ENCODE measurements at places on chromosomes 6 and 20.
A peak's percentile ranks its signal among the peaks of the same experiment; 100 is the strongest.

DNA sequence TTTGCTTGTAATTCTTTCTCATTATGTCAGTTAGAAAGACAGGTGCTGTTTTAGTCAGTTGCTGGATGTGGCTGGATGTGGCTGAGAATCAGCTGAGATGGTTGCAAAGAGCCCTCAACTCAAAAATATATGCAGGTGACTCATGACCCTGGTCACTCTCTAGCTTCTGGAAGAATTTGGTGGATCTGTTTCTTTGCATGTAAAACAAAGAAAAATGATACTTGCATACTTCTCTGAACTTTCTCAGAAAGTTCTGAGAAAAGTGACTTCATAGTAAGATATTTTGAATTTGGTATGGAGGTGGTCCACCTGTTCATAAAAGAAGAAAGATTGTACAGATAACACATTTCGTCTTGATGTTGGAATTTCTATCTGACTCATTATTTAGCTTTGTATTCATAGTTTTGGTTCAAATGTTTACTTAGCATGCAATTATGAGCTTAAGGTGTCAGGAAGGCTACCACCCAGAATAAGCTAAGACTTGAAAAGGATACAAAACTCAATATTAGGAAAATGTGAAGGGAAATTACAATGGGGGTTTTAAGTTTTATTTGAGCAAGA is 163.2 kb upstream of the OLIG3 start:
- no peak for DNase-seq

- no peak for DNase-seq
These were observed 58.8 kb upstream of the APCDD1L start for GRCh38 chr20:58573986-58574385.

DNA sequence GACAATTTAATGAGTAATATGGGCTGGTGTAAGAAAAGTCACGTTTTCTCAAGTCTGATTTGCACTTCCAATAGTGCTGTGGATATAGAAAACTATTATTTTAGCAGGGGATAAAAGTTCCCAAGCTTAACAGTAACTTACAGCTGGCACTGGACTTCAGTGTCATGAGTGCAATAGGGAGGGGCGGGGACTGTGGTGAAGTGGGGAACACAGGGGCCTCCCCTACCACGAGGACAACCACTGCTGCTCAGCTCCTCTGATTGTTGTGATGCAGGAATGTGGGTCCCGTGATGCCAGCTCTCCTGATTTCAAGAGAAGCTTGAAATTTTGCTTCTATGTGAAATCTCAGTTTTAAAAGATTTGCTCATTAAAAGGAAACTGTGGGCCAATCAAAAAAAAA is 24.0 kb downstream of the SLC13A3 start:
- DNase-seq, result no peak

GRCh38 chr6:109222848-109223247 is 127.5 kb downstream of the CEP57L1 start:
- DNase-seq, result no peak

GRCh38 chr6:36149476-36149875 is 19.2 kb downstream of the MAPK13 start:
- DNase-seq, result no peak

DNA sequence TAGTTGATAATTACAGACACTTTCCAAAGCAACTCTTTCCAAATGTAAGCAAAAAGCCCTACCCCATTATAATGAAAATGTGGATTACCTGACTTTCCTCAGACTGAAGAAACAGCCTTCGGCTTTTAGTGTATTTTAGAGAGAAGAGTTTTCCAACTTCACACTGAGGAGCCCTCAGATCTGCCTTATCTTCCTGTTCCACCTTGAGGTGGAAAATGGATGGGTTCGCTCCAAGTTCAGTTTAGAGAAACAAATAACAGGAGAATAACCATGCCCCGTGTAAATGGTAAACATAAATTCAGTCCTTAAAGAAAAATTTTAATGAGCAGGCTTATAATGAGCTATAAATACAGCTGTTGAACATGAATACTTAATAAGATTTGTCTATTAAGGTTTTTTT is 21.1 kb upstream of the MTHFD1L start:
- no peak for DNase-seq

DNA sequence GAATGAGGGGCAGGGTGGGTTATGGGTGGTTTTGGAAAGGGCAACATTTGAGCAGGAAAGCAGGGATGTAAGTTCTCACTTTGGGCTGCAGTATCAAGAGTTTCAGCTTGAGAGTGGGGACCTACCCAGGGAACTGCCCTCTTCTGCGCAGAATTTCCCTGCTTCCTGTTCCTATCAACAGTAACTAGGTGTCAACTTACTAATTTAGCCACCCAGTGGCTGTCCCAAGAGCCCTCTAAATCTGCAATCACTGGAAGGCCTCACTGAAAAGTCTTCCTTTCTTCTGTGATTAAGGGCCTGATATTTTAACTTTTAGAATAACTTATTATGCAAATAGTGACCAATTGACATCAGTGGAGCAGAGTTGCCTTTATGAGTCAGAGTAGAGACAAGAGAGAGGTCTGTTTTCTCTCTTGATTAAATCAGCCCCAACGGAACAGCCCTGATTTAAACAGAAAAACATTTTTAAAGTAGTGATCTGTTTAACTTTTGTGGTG is 118.2 kb upstream of the RIPOR2 start:
- peak; percentile 29 for DNase-seq

DNA sequence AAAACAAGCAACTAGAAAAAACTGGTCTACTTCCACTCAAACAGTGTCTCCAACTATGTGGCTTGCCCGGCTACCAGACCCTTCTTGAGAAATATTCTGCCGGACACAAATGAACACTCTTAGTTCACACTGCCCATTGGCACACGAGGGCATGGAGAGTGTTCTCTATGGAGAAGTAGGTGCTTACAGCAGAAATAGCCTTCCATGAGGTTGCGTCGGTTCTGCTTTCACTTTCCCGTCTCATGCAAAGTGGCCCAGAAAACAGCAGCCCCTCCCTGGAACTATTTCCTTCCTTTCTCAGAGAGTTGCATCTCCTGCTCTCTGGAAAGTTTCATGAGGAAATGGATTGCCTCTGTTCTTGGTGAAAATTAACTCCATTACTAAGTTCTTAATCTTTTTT is 9.5 kb upstream of the HLA-DOA start:
- peak; percentile 65 for DNase-seq

- DNase-seq, result peak; percentile 53
These were observed 106.0 kb downstream of the MYO6 start for GRCh38 chr6:75855052-75855451.

- DNase-seq, result no peak
These were observed 15.1 kb downstream of the GATA5 start for GRCh38 chr20:62460678-62461077.

- DNase-seq, result peak; percentile 25
These were observed 193.1 kb downstream of the DOK5 start for GRCh38 chr20:54668271-54669039.

DNA sequence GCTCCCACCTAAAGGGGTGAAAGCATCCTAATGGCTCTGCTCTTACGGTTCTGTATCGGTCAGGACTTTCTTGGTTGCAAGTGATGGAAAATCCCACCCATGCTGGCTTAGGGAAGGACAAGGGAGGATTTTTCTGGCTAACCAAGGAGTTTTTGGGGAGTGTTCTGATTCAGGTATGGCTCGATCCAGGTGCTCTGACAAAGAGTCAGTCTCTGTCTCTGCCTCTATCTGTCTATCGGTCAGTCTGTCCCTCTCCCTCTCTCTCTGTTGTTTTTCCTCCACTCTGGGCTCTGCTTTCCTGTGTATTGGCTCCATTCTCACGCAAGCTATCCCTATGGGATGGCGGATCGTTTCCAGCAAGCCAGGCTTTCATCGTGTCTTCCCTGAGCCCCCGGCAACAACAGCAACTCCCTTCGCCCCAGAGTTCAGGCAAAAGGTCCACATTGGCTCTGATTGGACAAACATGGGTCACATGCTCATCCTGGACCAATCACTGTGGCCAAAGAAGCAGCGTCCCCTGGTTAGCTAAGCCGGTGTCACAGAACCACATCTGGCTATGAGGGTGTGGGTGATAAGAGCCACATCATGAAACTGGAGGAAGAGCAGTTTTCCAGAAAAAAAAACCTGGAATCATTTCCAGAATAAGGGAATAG is 160.3 kb downstream of the BMP7 start:
- no peak for DNase-seq

GRCh38 chr20:19812056-19812455 is 54.0 kb downstream of the RIN2 start:
- DNase-seq, result no peak

DNA sequence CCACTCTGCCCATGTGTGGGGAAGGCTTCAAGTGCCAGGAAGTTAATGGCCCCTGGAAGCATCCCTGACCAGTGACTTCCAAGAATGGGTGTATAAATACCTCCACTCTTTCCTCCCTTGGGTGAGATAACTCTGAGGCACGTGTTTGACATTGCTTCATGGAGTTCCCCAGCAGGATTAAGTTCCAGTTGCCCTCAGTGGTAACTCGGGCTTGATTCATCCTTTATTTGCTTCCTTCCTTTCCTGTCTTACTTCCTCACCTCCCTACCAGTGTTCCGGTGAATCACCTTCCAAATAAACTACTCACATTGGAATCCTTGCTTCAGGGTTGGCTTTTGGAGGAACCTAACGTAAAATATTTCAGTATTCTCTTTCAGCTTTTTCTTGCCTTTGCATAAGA is 84.6 kb upstream of the JAG1 start:
- no peak for DNase-seq

GRCh38 chr20:23623666-23624323 is 14.0 kb downstream of the CST3 start:
- no peak for DNase-seq

GRCh38 chr20:610130-611046 is at the start of gene TCF15:
Gene TCF15 (minus strand): TSS chr20:610309. CDS start chr20:610237, 72 bp downstream.
- DNase-seq, result peak; percentile 83

DNA sequence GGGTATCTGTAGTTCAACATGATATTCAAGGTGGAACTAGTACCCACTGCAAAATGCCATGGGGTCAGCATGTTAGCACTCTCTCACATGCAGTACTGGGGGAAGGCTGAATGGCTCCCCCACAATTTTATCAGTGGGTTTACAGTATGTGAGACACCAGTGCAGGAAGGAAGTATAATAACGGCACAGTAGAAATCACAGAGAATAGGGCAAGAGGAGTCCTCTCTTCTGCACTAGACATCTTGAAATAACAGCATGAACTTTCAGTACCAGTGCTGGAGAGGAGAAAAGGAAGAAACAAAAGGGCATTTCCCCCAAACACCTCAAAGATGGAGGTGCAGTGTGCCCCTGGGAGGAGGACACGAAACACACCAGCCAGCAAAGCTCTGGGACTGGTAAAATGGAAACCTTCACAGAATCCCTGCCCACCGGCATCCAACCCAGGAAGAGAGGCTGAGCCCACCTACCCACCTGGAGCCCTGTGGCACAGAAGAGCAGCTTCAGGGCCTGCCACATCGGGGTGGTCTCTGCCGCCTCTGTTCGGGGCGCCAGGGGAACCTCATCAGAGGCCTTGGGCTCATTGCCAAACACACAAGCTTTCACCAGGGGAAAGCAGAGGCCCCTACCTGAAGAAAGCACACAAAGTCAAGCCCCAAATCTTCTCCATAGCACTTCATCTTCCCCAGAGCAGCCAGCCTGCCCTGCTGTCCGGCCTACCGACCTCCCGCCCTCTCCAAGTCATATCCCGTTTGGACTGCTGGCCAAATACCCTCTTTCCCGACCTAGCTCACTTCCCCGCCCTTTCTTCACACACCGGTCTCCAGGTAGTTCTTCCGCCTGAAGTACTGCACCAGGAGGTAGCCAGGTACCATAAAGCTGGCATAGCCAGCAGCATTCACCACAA is 1.2 kb downstream of the SLC35B2 start:
- no peak for DNase-seq

DNA sequence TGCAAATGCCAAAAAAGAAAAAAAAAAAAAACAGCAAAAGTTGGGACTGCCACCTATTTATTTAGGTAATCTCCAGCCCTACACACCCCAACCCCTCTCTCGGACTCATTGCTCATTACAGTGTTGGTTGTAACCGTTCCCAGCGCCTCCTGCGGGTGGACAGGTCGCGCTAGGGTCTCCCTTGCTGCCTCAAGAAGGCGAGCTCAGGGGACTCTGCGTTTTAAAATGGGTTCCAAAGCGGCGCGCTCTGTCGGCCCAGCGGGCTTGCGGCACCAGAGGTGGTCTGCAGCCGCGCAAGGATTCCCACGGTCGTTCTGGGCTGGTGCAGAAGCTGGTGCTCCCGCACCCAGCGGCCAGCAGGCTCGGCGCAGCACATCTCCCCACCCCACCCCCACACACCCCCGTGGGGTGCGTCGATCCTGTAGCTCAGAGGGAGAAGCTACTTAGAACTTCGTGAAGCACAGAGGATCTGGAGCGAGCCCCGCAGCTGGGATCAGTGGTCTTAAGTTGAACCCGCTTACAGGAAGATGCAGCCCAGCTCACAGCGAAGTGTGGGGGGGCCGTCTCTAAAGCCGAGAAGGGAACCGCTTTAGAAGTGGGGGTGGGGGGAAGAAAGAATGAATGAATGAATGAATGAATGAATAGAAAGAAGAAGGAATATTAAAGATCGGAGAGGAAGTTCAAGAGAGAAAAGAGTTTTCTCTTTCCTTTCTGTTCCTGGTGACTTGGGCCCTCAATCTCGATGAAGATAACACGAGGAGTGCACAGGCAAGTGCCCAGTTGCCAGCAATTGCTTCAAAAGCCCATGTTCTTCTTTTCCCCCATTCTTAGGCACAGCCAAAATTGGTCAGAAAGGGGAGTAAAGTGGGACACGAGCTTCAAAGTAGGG is 780 bp downstream of the TFAP2A start:
- DNase-seq, result peak; percentile 52

GRCh38 chr6:107822176-107823046 is 1.7 kb downstream of the SCML4 start:
- no peak for DNase-seq

GRCh38 chr20:35318502-35319157 is 26.4 kb upstream of the FAM83C start:
- DNase-seq, result no peak

- peak; percentile 11 for DNase-seq
These were observed 156.6 kb upstream of the HCRTR2 start for GRCh38 chr6:55017555-55018300.

DNA sequence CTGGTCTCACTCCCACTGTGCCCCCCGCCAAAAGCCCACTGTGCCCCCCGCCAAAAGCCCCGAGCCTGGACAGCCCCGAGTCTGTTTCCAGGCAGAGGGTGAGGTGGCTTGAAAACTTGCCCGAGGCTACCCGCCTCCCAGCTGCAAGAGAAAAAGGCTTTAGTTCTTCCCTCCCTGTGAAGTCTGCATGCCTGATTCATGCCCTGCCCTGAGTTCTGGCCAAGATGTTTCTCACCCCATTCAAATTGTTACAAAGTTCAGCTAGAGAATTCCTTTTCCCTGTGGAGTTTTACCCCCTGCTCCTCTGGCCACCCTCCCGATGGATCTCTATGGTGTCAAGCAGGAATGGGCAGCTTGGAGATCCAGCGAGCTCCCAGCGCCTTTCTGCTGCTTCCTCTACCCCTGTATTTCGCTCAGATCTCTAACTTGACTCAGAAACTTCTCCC is 298.8 kb upstream of the MAP3K7 start:
- DNase-seq, result no peak

DNA sequence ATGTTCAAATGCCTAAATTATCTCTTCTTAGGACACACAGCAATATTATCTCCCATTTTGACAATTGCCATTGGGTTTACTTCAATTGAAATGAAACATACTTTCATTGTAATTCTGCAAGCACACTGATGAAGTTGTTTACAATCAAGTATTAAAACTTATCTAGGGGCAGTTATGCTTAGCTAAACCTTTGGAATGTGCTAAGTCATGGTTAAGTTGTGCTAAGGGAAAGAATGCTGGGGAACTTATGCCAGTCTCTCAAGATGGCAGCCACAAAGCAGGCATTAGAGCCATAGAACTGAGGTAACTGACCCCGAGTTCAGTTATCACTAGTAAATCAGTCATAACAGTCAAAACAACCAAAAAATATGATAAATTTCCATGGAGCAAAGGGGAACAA is 59.1 kb upstream of the NT5E start:
- DNase-seq, result no peak
